Pancreas (tissue), 10 donors: ENCODE measurements at places on chromosomes 16 and 17. TPM values are rescaled to one million over a fixed set of nuclear protein-coding genes. Genes with fewer than 3 reads are reported as not detected.

Gene PDILT
- not detected for total RNA-seq

Gene KRTAP2-1
- not detected for total RNA-seq

Gene AANAT
- not detected for total RNA-seq

Gene SMIM5
- 0.84 TPM for total RNA-seq

DNA sequence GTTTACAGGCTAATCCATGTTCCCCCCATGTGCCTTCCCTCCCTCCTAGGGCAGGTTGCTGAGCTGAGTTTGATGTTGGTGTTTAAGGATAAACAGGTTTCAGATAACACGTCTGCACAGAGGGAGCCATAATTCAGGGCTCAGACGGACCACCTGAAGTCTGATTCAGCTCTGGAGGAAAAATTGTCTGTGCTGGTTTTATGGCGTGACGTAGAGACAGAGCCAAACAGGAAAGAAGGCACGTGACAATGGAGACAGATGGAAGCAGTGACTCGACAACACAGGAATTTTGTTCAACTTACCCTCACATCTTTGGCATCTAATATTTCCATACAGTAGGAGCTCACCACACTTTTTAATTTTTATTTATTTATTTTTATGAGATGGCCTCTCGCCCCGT lies 10.7 kb upstream of the USP10 start:
- DNase-seq = no peak

DNA sequence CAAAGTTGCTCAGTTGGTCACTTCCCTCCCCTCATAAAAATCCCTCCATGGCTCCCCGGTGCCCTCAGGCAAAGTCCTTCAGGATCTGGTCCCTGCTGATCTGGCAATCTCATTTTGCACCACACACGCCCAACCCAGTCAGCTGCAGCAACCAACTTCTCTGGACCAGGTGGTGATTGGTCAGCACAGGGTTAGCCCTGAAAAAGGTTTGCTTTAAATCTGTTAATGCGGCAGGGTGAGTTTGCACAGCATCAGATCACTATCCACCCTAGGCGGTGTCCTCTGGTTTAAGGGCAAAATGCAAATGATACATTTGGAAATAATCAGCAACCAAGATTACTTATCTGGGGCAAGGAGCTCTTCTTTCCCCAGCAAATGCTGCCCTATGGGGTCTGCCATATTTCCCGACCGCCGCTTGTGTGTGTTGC lies 42.9 kb upstream of the TNRC6C start:
- DNase-seq = no peak

DNA sequence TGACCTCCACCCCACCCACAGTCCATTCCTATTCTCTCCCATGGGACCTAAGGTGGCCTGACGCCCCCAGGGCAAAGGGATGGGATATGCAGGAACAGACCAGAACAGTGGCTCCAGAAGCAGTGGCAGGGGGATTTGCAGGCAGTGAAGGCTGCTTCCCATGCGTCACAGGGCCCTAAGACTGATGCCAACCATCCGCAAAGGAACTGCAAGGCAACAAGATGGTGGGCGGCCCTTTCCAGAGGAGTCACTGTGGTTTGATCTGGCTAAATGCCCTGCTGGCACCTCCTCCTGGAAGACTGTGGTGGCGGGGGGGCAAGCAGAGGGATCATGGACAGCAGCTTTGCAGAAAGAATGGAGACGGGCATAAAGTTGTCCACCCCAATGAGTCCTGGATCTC lies 4.4 kb upstream of the SLC39A11 start:
- DNase-seq = no peak

DNA sequence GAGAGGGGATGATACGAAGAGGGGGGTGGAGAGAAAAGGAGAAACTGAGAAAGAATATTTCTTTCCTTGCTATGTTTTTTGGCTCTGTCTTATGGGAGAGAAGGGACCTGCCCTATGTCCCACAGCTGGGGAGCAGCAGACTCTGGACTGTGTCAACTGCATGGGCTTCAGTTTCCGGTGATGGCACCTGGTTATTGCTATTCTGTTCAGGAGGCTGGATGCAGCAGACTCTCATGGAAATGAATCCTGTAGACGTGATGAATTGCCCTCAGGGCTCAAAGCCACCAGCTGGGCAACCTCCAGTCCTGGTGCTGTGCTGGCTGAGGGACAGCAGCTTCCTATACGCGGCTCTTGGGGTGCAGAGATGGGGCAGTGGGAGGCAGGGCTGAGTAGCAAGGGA lies 121.2 kb downstream of the HAPSTR1 start:
- no peak for DNase-seq

DNA sequence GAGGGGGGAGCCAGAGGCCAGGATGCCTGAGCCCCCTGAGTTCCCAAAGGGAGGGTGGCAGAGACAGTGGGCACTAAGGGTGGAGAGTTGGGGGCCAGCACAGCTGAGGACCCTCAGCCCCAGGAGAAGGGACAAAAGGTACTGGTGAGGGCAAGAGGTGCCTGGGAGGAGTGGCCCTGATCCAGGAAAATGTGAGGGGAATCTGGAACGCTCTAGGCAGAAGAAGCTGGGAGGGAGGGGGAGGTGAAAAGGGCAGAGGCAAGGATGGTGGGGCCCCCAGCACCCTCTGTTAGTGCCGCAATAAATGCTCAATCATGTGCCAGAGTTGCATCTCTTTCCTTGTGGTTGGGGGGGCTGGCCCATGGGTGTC lies 1.1 kb downstream of the TCAP start:
- no peak for DNase-seq

DNA sequence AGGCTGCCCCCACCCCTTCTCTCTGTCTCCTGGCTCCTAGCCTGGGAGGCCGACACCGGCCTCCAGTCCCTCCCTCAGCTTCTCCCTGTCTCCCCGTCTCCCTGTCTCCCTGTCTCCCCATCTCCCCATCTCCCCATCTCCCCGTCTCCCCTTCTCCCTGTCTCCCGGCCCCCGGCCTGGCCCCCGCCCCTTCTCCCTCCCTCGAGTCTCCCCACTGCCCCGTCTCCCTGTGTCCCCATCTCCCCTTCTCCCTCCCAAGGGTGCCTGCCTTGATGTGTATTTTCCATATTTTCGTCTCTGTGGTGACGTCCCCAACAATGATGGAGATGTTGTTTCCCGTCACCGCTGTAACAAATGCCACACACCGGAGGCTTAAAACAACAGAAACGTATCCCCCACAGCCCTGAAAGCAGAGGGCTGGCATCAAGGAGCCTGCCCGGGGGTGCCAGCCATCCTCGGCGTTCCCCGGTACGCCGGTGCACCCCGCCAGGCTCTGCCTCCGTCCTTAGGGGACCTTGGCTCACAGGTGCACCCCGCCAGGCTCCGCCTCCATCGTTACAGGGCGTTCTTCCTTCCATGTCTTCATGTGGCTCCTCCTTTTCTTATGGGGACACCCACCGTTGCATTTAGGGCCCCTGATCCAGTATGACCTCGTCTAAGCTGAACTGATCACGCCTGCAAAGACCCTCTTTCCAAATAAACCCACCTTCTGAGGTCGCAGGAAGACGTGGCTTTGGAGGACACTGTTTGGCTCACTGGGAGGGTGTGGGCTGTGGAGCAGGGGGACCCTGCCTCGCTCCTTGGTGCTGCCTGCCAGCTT lies 151.6 kb downstream of the NPIPB11 start:
- DNase-seq = no peak

GRCh38 chr17:6184508-6184907 lies 114.3 kb downstream of the WSCD1 start:
- no peak for DNase-seq

DNA sequence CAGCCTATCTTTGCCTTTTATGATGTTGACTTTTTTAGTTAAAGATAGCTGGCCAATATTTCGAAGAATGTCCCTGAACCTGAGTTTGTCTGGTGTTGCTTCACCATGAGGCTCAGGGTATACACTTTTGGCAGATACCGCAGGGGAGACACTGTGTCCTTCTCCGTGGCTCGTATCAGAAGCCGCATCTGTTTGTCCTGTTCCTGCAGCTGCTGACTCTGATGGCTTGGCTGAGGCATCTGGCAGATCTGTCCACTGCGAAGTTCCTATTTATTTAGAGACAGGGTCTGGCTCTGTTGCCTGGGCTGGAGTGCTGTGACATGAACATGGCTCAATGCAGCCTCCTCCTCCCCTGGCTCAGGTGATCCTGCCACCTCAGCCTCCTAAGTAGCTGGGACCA lies 93.5 kb downstream of the CRISPLD2 start:
- DNase-seq = no peak

GRCh38 chr16:1871974-1872635 lies at the start of gene MEIOB:
Gene MEIOB, minus strand, starts transcription at chr16:1872164. Its CDS starts 3,989 bp downstream, at chr16:1868175.
- DNase-seq = peak; percentile 35

GRCh38 chr16:9580025-9580424 lies 488.6 kb downstream of the HAPSTR1 start:
- no peak for DNase-seq

DNA sequence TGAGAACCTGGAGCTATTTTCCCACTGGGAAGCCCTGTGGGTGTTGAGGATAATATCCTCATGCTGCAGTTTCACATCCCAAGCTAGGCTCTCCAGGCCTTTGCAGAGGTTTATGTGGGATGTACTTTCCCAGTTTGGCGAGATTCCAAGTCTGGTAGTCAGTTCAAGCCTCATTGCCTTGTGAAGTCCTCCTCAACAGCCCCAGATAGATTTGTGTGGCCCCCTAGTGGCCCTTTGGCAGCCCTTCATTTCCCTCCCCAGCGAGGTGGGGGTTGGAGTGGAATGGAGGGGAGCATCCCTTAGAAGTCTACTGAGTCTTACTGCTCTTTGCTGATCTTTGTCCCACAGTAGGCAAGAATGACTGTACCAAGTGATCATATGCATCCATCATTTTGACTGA lies 137.9 kb downstream of the CDH11 start:
- no peak for DNase-seq

- DNase-seq = peak; percentile 79
These were observed at the start of gene SMIM22 for GRCh38 chr16:4795181-4795827. Gene SMIM22, plus strand, starts transcription at chr16:4795369. Its CDS starts 366 bp downstream, at chr16:4795735.

- no peak for DNase-seq
These were observed 2.0 kb downstream of the GNAO1 start for GRCh38 chr16:56192986-56193945.

GRCh38 chr17:83053739-83054451 lies 25.5 kb upstream of the METRNL start:
- DNase-seq = no peak

DNA sequence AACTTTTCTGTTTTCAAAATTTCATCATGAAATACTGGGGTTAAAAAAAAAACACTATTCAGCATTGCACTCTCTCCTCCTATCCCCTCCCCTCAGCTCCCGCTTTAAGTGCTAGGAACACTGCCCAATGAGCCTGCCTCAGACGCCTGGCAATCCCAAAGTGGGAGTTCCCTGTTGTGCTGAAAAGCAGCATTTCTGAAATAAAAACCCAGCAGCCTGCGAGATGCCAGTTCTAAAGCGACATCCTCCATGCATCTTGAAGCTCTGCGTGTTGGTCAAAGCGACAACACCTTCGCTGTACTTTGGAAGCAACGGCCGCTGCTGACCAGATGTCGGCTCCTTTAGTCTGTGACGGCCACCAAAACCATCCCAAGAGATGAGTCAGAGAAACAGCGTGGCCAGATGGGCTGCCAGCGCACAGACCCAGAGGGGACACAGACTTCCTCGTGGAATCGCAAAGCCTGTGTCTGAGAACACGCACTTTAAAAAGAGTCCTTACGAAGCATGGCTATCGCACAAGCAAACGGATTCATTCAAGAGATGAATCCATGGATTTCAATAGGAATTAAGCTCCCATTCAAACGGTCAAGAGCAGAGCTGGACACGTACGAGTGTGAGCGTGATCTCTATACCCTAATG lies 32.8 kb downstream of the FBXO31 start:
- DNase-seq = no peak

GRCh38 chr16:57361404-57361803 lies 2.8 kb downstream of the CCL22 start:
- peak; percentile 63 for DNase-seq

GRCh38 chr16:53111078-53111791 lies 56.4 kb downstream of the CHD9 start:
- no peak for DNase-seq

DNA sequence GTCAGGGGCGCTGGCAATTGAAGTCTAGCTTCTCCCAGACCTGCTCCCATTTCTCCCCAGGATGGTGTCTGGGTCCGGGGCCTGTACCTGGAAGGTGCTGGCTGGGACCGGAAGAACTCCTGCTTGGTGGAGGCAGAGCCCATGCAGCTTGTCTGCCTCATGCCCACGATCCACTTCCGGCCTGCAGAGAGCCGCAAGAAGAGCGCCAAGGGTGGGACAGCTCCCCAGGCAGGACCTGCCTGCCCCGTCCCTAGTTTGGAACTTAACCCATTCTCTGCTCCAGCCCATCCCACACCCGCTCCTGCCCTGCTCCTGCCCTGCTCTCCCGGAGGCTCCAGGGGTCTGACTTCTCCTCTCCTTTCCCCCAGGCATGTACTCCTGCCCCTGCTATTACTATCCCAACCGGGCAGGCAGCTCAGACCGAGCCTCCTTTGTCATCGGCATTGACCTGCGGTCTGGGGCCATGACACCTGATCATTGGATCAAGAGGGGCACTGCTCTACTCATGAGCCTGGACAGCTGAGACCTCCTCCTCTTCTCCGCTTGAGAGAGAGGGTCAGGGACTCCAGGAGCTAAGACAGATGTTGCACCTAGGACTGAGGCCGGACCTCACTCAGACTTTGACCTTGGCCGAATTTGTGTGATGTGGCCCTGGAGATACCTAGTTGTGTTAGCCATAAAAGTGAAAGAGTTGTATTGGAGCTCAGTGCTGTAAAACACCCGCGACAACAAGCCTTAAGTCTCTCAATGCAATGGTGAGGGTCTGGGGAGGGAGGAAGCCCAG lies 814 bp upstream of the KDM6B start:
- peak; percentile 23 for DNase-seq

- DNase-seq = no peak
These were observed 35.8 kb upstream of the LHX1 start for GRCh38 chr17:36901506-36901905.
